ENCODE measurements at places on chromosomes 1 and 21.

- no peak for DNase-seq
These were observed 14.1 kb downstream of the COP1 start for GRCh38 chr1:176193023-176193422.

DNA sequence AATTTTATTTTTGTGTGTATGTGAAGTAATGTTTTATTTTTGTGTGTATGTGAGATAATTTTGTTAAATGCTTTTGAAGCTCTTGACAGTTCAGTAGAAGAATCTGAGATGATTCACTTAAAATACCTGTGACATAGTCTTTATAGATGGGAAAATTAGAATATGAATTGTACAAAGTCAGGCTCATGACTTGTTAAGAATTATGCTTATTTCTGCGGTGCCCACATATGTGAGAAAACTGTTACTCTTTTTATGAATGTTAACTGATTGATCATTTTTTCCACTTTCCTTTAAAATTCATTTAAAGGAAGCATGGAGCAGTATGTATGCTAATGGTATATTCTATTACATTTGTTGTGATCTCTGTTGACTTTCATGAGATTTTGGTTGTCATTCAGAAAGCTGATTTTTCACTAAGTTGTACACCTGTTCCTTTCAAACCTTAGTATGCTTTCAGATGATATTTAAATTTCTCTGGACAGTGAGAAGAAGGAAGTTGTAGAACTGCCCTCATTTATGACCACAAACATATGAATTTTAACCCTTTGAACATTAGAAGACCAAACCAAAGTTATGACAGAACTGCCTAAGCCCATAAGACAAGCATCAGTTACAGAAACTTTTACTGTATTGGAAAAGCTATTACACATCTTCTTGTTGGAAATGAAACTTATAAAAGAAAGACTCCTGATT lies 110.1 kb downstream of the POU2F1 start:
- DNase-seq = no peak

GRCh38 chr1:197208945-197209344 lies 59.1 kb upstream of the CRB1 start:
- DNase-seq = no peak

DNA sequence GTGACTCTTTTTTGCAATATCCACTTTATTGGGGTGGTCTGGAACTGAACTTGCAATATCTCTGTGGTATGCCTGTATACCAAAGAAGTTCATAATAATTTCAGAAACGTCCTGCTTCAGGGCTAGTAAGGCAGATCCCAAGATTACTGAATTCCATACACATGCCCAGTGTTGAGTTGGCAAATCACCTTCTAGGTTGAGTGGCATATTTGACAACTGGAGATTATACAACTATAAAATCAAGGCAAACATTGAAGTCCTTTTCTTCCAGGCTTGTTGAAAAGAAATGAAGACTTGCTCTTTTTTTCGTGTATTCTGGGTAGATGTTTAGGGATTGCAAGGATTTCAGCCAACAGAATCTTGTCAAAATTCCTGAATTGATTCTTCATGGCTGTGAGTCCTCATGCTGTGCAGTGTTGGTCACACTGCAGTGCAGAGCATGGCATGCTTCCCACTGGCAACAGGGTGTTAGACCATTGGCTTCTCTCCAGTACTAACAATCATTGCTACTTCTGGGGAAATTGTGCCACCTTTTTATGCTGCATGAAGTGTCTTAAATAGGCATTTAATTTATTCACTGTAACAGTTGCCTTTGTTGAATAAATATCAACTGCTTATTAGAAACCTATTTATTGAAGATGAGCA lies 367.1 kb upstream of the ADGRL4 start:
- no peak for DNase-seq

GRCh38 chr1:16128338-16128741 lies 27.5 kb downstream of the EPHA2 start:
- no peak for DNase-seq

DNA sequence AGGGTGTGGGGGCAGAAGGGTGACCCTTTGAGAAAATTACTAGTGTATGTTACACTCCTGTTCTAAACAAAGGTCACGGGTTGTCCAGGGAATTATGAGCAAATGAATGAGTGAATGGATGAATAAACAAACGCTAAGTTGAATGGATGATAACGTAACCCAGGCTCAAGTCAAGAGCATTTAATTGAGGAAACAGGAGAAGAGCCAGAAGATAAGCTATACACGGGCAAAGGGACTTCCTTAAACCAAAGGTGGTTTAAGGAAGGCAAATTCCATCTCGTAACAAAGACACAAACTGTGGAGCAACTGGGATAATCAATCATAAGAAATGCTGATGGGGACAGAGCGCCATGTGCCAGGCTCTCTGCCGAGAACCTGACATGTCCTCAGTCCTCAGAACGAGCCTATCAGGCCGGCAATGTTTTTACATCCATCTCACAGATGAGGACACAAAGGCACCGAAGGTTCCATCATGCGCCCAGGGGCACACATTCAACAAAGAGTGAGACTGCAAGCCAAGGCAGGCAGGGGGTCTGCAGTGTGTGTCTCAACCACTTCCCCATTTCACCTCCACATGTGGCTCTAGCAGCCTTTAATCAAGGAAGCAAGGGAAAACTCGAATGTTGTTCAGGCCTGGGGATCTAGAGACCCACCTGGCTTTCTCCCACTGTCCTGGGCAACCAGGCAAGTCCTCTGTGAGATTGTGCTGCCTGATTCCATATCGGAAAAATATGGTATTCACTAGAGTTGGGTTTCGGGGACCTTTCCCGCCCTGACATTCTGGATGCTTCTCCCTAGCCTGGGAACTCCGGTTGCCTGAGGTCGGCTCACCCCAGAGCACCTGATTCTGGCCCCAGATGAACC lies 126.8 kb upstream of the EDN2 start:
- no peak for DNase-seq

GRCh38 chr1:119040489-119040888 lies 52.3 kb upstream of the TBX15 start:
- no peak for DNase-seq

- no peak for DNase-seq
These were observed 10.8 kb downstream of the MYOM3 start for GRCh38 chr1:24100945-24101737.

GRCh38 chr1:89913353-89914095 lies 81.4 kb upstream of the ZNF326 start:
- DNase-seq = no peak

- no peak for DNase-seq
These were observed 73.2 kb upstream of the ADGRL4 start for GRCh38 chr1:79079770-79080169.

DNA sequence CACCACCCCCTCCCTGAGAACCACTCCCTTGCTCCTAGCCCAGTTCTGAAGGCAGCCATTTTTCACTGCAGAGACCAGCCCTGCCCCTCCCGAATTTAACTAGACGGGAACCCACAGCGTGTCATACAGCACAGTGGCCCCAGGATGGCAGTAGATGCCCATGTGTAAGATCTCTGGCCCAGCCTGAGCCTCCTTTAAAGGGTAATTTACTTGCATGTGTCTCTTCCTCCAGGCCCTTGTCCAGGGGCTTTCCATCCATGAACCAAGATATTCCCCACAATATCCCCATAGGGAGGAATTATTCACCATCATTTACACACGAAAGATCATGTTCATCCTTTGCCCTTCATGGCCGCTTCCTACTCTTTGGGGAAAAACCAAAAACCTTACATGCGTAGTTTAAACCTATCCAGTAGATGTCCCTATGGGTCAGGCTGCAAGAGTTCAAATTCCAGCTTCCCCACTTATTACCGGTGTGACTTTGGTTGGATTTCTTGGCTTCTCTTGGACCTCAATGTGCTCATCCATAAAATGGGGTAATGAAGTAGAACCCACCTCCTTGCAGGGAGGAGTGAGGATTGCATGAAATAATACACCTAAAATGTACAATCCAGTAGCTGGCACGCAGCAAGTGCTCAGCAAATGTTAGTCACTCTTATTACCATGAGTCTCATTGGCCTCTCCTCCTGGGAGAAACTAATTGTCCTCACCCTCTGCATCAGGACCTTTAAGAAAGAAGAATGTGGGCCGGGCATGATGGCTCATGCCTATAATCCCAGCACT lies 4.0 kb upstream of the LACTBL1 start:
- DNase-seq = peak; percentile 48

DNA sequence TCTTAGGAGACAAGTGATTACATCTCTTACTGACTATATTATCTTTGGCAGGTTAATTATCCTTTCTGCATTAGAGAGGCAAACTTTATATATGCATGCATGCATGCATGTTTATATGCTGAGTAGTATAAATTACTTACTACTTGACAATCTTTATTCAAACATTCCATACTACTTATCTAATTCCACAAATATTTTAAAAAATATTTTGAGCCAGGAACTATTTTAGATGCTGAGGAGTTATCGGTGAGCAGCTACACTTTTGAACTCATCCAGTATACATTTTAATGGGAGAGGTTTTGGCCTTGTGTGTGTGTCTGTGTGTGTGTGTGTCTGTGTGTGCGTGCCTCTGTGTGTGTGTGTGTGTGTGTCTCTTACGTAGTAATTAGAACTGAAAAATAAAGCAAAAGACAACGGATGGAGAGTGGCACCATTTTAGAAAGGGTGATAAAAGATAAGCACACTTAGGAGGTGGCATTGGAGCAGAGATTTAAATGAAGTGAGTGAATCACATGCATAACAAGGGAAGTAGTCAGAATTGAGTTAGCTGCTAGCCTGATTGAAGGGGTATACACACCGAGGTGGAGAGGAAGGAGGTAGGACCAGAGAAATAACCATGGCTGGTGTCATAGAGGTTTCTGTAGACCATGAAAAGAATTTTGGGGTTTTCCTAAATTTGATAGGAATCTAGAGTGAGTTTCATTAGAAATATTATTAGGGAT lies 1488.4 kb downstream of the MRPL39 start:
- no peak for DNase-seq

- DNase-seq = no peak
These were observed 57.0 kb downstream of the MDM4 start for GRCh38 chr1:204572923-204573922.

GRCh38 chr1:230632273-230632873 lies 9.9 kb upstream of the COG2 start:
- DNase-seq = no peak
